ENCODE measurements at places on chromosomes 1 and 21. TPM values are rescaled to one million over a fixed set of nuclear protein-coding genes. Genes with fewer than 3 reads are reported as not detected.
A peak's percentile ranks its signal among the peaks of the same experiment; 100 is the strongest.

DNA sequence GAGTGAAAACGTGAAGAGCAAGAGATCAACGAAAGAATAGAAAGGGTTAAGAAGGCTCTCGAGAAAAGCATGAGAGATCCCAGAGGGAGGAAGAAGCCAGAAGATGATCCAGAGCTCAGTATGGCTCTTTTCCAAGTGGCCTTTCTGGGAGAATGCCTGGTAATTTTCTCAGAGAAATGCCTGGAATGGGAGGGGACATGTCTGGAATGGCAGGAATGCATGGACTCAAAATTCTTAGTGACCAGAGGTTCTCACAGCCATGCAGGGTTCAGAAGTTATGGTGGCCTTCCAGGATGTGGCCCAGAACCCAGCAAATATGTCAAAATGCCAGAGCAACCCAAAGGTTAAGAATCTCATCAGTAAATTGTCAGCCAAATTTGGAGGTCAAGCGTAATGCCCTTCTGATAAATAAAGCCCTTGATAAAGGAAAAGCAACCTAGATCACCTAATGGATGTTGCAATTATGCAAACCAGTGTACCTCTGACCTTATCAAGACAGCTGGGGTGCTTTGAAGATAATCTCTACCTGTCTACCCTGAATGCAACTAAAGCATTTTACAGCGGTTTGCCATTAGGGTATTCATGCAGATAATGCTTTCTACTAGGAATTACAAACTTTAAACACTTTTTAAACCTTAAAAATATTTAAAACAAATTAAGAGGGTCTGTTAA lies 53.1 kb downstream of the NBPF6 start:
- peak; percentile 76 for DNase-seq

DNA sequence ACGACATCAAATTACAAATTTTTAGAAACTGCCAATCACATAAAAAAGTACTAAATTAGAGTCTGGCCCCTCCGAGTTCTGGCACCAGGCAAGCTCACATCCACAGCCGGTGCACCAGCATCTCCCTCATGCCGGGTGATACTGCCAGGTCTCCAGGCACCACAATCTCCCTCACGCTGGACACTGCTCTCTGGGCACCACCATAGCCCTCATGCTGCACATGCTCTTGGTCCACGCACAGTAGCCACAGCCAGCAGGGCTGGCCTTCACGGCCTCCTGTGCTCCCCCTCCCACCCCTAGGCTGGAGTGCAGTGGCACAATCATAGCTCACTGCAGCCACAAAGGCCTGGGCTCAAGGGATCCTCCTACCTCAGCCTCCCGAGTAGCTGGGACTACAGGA lies 65.5 kb downstream of the AKT3 start:
- DNase-seq = no peak

DNA sequence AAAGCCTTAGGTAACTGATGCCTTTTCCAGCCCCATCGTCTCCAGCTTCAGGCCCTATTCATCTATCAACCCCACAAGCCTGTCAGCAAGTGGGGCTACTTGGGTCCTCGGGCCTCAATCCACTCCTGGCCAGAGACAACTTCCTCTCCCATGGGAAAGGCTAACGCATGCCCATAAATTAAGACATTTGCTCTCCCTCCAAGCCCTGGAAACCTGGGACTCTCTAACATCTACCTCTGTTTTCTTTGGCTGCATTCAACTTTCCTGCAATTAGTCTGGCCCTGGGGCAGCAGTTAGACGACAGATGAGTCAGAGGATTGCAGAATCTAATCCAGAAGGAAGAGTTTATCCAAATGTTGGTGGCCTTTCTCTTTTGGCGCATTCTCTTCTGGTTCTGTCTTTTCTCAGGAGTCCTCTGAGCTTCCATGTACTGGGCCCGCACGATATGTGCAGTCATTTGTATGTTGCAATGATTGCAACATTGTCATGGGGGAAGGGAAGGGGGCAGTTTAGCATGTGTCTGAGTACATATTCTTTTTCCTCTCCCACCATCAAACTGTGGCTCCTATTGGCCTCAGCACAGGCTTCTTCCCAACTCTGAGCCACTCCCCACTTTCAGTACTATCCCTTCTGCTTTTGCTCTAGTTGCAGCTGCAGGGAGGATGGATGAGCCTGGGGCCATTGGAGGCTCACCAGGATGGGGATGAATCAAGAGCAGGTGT lies 54.4 kb downstream of the NAV1 start:
- peak; percentile 80 for DNase-seq

DNA sequence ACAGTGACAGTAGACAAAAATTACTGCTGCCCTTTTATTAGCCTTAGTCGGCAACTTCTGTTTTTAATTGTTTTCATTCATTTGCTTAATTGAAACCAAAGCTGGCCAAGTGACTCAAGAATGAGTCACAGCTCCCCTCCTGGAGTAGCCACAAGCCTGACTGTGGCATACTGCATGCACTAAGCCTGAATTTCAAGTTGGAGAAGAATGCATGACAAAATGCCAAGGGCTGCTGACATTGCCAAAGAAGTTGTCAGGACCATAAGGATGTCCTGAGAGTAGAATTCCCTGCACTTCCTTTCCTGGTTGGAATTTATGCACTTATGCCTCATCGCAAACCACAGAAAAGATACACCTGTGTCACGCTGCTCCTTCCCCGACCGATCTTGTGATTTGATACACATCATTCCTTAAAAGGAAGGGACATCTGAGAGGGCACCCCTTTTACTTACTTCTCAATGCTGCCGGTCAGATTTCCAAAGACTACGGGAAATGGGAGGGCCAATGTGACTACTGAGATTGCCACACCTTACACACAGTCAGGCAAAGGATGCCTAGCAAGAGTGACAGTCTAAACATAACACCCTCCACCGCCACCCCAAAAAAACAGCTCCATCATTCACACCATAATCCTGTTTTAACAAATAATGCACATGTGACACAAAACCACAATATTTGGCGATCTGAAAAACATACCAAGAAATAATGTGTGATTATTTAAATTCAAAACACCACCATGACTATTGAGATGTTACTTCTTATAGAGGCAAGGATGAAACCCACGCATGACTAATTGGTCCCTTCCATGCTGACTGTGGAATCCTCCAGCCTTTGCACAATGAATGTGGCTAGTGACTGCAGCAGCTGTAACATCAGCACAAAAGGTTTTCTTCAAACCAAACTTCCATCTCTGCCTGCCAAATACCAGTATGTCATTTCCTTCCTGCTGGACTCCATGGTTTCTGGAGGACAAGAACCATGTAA lies 28.2 kb downstream of the VAV3 start:
- peak; percentile 97 for DNase-seq

Gene GPX7
- total RNA-seq = 22.5 TPM

DNA sequence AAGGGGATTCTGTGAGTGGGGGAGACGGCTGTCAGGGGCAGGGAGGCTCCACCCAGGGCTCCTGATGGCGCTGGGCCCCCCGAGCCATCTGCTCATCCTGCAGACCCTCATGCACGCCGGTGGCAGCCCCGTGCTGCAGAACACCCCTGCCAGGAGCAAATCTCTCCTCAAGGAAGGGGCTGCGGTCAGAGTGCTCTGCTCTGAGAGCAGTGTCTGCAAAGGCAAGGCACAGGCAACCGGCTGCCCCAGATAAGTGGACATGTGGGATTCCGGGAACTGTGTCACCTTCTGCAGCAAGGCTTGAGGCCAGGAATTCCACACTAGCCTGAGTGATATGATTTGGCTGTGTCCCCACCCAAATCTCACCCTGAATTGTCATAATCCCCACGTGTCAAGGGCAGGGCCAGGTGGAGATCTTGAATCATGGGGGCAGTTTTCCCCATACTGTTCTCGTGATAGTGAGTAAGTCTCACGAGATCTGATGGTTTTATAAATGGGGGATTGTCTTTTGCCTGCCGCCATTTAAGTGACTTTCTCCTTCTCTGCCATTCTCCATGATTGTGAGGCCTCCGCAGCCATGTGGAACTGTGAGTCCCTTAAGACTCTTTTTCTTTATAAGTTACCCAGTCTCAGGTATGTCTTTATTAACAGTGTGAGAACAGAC lies 101.0 kb downstream of the PDE9A start:
- no peak for DNase-seq

- DNase-seq = no peak
Measured at GRCh38 chr1:180029524-180030135, 75.0 kb downstream of the CEP350 start.

DNA sequence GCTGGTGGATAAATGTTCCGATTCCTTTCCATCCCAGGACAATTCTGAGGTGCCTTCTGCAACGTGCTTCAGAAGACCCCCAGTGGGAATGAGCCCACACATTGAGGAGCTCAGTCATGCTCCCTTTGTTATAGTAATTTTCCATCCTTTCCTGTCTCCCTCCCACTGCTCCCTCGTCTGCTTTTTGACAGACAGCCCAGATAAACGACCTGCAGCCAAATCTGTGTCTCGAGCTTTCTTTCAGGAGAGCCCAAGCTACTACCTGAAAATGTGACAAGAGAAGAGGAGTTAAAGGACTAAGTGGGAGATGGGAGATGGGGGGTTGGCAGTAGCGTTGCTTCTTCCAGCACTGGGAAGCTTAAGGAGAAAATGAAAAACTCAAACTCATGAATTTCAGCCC lies 65.9 kb upstream of the LRRN2 start:
- DNase-seq = no peak

Gene CRNN
- not detected for total RNA-seq

All from MG63 (cell line).